ENCODE measurements at places on chromosomes 3 and 15.

DNA sequence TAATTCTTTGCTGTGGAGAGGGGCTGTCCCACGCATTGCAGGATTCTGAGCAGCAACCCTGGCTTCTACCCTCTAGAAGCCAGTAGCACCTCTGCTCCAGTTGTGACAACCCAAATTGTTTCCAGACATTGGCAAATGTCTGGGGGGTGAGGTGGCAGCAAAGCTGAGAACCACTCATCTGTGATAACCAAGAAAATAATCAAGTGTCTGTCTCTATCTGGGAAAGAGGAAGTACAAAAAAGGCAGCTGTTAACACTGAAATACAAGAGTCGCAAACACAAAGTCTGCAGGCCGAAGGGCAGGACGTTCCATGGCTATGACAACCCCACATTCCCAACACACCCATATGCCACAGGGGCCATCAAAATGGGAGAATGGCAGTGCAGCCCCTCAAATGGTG is 42.2 kb upstream of the GNB5 start:
- no peak for DNase-seq

DNA sequence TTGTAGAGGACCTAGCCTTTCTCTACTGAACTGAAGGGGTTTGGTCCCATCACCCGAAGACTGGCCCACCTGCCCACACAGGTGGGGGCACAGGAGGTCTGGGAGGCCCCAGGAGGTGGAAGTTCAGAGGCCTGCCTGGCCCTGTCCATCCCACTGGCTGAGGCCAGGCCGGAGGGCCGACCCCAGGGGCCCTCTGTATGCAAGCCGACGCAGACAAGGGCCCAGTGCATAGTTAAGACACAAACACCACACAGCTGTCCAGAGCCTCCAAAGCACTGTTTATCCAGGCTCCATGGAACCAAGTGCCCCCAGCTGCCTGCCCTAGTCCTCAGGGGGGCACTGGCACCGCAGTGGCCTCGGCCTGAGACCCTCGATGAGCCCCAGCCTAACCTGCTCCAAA is 26.7 kb downstream of the SNX33 start:
- DNase-seq: no peak

GRCh38 chr15:60091157-60091556 is 87.0 kb downstream of the FOXB1 start:
- no peak for DNase-seq

DNA sequence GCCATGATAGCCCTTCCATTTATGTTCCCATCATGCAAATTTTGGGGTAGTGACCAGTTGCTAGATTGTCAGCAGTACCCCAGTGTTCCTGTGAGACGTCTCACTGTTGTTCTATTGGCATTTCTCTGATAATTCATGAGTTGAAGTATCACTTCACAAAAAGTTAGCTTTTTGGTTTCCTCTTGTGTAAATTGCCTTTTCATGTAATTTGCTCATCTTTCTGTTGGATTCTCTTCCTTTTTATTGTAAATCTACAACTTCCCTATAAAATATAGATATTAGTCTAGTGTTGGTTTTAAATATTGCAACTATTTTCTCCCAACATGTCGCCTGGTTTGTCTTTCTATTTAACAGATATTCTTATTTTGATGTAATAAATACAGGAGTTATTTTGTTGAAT is 7.5 kb upstream of the A4GNT start:
- DNase-seq: no peak

DNA sequence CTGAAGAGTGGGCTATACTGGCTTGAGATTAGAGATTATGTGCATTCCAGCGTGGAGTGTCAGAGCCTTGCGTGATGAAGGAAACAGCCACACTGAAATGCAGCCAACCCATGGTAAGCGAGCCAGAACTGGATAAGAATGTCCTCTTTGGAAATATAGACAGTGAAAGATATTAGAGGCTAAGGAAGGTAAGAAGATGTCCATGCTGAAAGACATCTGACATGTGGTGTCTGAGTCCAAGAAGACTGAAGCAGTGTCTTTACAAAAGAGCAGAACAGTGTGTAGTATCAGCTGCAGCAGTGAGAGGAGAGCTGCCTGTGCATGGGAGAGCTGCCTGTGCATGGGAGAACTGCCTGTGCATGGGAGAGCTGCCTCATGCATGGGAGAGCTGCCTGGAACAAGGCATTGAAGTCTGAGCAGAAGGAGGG is 672.2 kb downstream of the DIPK2A start:
- no peak for DNase-seq

DNA sequence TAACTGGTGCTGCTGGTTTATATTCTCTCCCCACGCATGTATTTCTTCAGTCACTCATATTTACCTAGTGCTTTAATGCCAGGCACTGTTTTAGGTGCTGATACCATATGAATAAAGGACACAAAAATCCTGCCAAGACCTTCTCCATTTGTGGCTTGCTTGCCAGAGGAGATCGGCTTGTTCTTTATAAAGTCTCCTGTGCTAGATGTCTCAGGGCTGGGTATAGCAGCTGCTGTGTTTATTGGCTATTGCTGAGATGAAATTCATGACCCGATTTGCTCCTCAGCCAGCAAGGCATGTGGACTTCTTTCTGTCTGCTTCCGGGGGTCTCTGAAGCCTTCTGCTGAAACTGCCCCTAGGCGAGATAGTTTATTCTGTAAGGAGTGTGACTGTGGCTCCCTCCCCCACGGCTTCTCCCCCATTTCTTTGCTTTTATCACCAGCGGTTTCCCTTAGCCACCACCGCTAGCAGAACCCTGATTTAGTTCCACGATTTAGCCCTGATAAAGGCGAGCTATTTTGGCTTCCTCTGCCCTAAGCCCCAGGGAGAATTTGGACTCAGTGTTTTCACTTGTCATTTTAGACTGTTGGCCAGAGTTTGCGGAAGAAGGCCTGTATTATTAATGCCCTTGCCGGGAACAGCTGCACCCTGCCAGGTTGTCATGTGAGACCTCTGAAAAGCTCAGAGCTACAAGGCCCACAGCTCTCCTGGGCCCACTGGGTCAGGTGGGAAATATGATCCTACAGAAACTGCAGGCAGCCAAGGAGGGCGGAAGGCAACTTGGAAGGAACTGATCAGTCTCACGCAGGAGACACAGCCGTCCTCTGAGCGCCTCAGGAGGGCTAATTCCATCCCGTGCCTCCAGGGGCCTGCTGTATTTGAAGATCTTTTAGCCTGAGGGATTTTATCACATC is 46.8 kb downstream of the ST6GAL1 start:
- peak; percentile 96 for DNase-seq

DNA sequence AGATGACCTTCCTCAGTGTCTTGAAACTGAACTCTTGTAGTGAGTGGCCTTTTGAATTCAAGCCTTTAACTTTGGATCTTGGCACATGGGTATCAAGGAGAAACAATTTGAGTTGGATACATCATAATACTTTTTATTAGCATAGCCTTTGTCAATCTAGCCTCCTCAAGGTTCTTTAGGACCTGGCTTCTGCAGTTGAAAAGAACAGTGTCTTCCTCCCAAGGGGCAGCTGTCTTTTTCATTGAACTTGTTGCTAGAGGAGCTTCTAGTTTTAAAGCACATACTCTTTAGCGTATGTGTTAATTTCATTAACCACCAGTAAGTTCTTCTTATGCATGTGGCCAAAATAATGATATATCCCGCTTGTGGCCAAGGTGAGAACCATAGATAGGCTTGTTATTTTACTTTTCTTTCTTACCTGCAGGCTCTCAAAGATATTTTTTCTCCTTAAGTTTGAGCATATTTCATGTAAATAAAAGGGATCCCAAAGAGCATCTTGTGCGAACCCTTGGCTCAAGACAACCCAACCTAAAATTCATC is 83.2 kb downstream of the GHSR start:
- no peak for DNase-seq

- no peak for DNase-seq
Observed at GRCh38 chr3:152960684-152961083, 125.8 kb downstream of the P2RY1 start.

GRCh38 chr3:55014906-55015305 is 87.0 kb upstream of the LRTM1 start:
- DNase-seq: no peak

GRCh38 chr3:62803276-62803675 is 71.9 kb downstream of the CADPS start:
- DNase-seq: no peak

DNA sequence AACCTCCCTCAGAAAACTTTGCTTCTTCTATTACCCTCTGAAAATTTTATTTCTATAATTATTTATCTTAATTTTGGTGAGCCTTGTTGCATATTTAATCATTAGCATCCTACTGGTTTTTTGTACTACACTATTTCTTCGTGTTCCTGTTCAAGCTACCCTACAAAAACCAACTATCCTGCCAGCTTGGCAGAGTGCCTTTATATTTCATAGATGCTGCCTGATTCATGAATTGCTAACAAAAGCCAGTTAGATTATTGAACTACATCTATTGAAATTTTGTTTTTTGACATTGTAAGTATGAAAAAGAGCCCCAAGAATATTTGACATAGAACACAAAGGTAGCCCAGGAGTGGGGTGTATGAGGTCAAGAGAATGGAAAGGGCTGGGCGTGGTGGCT is 78.9 kb downstream of the CD200R1L start:
- no peak for DNase-seq

GRCh38 chr3:36416599-36416998 is 36.3 kb downstream of the STAC start:
- no peak for DNase-seq

GRCh38 chr3:4587061-4587837 is 94.1 kb downstream of the ITPR1 start:
- DNase-seq: no peak

- no peak for DNase-seq
Observed at GRCh38 chr3:76824658-76825240, 215.2 kb upstream of the ROBO2 start.

- DNase-seq: no peak
Observed at GRCh38 chr15:62773369-62774165, 269.0 kb upstream of the TPM1 start.

- no peak for DNase-seq
Observed at GRCh38 chr3:37993820-37994638, 3.4 kb downstream of the VILL start.

- DNase-seq: no peak
Observed at GRCh38 chr15:78139578-78139977, 8.3 kb upstream of the CIB2 start.

GRCh38 chr15:89034305-89034704 is 54.0 kb upstream of the ABHD2 start:
- DNase-seq: no peak

DNA sequence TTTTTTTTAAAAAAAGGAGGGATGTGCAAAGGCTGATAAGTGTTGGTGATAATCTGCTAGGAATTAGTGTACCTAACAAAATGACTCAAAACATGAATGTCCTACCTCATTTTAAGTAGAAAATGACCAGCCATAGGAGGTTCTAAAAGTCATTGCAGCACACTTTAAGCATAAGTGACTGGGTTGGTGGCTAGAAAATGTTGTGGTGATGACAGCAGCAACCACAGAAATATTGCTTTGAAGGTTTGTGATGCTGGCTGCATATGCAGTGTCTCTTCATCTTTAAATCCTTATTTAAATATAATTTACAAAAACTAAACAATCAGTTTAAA is 55.2 kb downstream of the CMSS1 start:
- DNase-seq: no peak

DNA sequence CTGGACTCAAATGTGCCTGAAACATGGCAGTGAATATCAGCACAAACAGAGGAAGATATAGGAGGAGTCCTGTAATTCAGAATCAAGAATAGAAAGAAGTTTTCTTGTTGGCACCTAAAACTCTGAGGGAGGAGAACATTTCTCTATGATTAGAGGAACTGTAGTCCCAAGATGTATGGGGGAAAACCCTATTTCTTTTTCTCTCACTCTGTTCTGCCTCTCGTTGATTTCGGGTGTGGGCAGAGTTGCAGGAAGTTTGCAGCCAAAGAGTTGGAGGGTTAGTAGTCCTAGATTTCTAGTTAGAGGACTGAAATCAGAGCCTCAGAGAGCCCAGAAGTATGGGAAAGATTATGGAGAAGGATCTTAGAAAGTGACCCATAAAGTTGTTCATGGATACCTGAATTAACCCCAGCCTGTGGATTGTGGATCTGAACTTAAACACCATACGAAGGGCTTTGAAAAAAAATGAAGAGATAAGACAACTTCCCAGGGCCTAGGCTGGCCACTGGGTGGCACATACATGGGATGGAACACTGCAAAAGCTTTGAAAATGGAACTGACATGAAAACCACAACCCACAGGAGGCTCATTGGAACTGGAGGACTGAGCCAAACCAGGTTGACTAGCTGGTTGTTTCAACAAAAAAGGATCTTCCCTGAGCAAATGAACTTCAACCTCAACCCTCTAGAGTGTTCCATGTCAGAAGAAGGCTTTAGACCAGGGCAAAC is 34.6 kb downstream of the FMN1 start:
- no peak for DNase-seq

GRCh38 chr3:9279966-9280365 is 30.5 kb upstream of the SRGAP3 start:
- no peak for DNase-seq

GRCh38 chr3:119825820-119826219 is 43.9 kb downstream of the NR1I2 start:
- DNase-seq: no peak

GRCh38 chr3:39541917-39542329 is 74.4 kb downstream of the MOBP start:
- no peak for DNase-seq

All from NCI-H2107 (cell line).